Activated naive CD4-positive, alpha-beta T cell treated with anti-CD3 and anti-CD28 coated beads, Interleukin-2, amount 50 U/mL, for 72 hours (primary cell): ENCODE measurements at places on chromosomes 13 and 19.

- DNase-seq: no peak
Measured at GRCh38 chr13:27960362-27961226, 8.5 kb downstream of the CDX2 start.

DNA sequence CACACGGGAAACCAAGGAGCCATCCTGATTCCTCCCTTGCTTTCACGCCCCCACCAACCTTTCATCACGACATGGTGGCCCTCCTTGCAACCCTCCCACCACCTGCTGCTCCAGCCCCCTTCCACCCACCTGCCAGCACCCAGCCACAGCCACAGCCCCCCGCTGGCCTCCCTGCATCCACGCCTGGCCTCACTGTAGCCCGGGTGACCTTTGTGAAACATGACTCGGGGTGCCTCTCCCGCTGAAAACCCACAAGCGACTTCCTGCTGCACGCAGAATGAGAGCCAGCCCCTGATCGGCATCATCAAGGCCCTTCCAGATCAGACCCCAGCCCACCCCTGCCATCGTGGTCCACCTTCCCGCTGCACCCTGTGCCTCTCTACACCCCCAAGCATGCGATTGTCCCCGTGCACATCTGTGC lies 14.9 kb downstream of the POP4 start:
- peak; percentile 40 for DNase-seq

DNA sequence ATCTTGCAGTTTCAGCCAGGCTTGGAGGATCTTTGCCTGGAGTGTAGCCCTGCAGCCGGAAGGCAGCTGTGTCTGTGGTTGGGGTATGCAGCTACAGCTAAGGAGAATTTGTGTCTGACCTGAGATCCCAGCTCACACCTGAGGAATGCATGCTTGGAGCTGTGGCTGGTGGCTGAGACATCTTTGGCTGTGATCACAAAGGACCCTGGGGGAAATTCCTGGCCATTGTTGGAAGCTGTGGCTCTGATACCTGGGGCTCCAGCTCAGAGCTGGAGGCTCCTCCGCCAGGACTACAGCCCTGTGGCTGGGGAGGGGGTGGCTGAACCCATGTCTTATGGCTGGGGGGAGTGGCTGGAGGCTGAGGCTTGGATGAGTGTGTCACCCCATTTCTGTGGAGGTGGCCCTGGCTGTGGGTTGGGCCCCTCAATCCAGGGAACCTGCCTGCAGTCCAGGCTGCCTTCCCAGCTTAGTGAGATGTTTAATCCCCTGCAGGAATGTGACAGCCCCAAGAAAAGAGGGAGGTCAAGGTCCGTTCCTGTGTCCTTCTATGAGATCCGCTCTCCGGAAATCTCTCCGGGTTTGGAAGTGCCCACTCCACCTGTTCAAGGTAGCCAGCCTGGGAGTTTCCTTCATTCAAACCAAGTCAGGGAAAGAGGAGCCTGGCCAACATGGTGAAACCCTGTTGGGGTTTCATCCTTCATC lies 27.6 kb downstream of the ARHGEF18 start:
- no peak for DNase-seq

GRCh38 chr13:62294244-62294643 lies 878.6 kb upstream of the PCDH20 start:
- no peak for DNase-seq

DNA sequence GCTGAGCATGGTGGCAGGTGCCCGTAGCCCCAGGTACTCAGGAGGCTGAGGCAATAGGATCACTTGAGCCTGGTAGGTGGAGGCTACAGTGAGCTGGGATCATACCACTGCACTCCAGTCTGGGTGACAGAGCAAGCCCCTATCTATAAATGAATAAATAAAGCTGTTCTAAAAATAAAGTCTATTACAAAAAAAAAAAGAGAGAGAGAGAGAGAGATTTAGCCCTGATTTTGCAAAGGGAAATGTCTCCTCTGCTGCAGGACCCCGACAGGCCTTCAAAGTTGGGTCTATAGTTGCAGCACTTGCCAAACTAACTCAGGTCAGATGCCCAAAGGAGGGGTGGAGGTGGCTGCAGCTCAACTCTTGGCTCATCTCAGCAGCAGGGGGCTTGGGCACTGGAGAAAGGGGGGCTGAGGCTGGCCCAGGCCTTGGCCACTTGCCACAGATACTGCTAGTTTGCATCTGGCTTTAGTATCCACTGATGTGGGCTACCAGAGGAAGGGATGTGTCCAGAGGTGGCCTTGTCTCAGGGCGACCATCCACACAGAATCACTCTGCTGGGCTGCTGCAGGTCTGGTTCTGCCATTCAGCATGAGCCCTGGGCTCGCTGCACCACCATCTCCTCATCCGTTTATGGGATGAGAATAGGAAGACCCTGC lies 30.8 kb upstream of the AKT2 start:
- DNase-seq: no peak

GRCh38 chr19:17405250-17406045 lies at the start of gene BST2:
Gene BST2, minus strand, starts transcription at chr19:17405630. Its CDS starts 55 bp downstream, at chr19:17405575.
- DNase-seq: peak; percentile 47

GRCh38 chr13:82011355-82011754 lies 1670.4 kb upstream of the SPRY2 start:
- DNase-seq: no peak

GRCh38 chr13:50990818-50991506 lies 81.4 kb downstream of the RNASEH2B start:
- no peak for DNase-seq

DNA sequence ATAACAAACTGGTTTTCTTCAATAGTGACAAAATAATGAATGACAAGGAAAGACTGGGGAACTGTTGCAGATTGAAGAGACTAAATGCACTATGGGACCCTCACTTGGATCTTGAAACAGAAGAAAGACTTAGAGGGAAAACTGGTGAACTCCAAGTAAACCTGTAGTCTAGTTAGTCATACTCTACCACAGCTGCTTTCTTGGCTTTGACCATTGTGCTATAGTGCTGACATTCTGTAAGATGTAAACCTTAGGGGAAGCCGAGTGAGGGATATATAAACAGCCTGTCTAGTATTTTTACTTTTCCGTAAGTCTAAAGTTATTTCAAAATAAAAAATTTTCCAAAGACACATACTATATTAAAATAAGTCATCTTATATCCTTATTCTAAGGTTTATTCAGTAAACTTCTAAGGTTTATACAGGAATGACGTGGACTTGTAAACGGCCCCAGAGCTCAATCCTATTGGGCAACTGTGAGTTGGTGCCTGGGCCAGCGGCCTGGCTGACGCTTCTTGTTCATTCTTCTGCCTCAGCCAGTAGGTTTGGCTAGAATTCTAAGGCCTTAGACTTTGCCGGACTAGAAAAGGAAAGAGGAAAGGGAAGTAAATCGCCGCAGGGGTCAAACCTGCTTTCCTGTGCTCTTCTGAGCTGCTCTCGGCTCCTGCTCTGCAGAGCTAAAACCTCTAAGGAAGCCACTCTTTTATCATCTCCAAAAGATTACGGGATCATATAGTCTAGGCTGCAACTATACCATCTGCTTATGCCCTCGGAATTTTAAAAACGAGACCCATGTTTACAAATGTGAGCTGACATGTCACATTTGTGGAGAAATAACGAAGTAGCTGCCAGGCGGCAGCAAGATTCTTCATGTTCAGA lies 33.6 kb upstream of the UBE2L5 start:
- DNase-seq: no peak

DNA sequence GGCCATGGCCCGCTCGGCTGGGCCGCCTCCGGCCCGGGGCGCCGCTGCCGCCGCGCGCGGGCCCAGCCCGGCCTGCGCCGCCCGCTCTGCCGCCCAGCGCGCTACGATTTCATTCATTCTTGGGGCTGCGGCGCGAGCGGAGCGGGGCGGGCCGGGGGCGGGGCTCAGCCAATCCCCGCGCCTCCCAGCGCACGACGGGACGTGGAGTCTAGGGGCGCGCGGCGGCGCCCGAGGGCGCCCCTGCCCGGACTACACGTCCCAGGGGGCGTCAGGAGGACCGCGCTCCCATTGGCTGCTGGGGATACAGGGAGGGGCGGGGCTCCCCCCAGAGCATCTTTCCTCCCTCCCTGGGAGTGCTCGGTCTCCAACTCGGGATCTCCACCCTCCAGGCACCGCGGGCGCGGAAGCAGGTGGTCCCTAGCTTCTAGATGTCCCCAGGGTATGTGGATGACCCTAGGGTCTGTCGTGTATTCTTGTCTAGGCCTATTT lies 5.6 kb upstream of the DPF1 start:
- peak; percentile 76 for DNase-seq

- no peak for DNase-seq
Measured at GRCh38 chr13:106479929-106480328, 55.5 kb downstream of the EFNB2 start.

DNA sequence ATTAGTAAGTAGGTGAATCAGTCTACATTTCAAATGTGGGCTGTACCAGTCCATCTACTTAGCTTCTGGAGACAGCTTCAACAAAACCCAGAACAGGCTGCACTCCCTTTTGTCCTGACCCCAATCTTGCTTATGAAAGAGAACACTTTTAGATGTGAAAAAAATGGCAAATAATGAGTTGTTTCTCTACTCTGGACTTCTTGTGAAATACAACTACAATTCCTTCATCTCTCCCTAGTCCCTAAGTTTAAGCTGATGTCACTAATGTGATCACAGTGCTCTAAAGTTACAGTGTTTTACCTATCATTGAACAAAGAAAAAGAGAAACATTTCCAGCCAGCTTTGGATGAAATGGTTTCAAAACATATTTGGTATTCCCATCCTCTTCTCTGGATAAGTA lies 183.9 kb downstream of the LHFPL6 start:
- no peak for DNase-seq

- DNase-seq: no peak
Measured at GRCh38 chr13:21608961-21609360, 5.0 kb upstream of the MICU2 start.
